PC-3 (cell line): ENCODE measurements at places on chromosomes 6 and 20. TPM values are rescaled to one million over a fixed set of nuclear protein-coding genes. Genes with fewer than 3 reads are reported as not detected.

The CD24 gene
- 117 and 125 TPM in 2 replicates for total RNA-seq

GRCh38 chr20:23008667-23009066 is 26.4 kb upstream of the SSTR4 start:
- H3K4me1 ChIP-seq = peaks cover 10% of the 10 kb centered on the region
- no peak overlapping the region for H3K4me3 ChIP-seq

DNA sequence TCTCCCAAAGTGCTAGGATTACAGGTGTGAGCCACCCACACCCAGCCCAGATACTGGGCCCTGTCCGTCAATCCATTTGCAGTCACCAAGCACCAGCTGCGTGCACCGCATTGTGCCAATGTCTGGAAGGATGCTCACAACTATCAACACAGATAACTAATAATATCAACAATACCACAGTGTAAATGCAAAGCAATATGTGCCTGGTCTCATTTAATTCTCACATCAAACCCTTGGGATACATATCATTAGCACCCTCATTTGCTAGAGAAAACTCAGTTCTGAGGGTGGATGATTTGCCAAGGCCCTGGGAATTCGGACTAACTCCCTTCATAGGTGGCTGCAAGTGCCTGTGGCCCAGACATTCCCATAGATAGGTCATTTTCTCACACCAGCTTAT is 14.5 kb downstream of the RIPOR3 start:
- H3K4me3 ChIP-seq = no peak overlapping the region
- H3K4me1 ChIP-seq = peaks cover 6% of the 10 kb centered on the region; the same call in 1 of the 2 replicates
- no peak overlapping the region for H3K27ac ChIP-seq
- no peaks in the 10 kb centered on the region for H3K27me3 ChIP-seq
- no peak for DNase-seq

- no peak overlapping the region for H3K4me3 ChIP-seq
- no peak for DNase-seq
- no peak overlapping the region for H3K27ac ChIP-seq
- H3K36me3 ChIP-seq = no peaks in the 10 kb centered on the region
These were observed 204.3 kb downstream of the TFAP2C start for GRCh38 chr20:56833427-56833826.

DNA sequence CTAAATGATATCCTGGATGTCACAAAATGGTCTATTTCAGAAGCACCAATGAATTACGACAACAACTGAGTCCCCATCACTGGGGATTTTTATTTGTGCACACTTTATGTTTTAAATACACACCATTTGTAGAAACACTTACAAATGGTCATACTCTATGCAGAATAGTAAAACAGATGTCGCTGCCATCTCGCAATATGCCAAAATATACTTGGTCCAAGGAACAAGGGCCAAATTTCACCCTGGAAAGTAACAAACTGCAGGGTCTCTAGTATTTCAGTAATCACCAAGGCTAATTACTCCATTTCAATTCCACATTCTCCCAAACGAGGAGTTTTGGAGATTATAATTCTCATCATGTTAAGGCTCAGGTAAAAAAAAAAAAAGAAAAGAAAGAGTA is 215.2 kb downstream of the LMBRD1 start:
- no peaks in the 10 kb centered on the region for H3K4me1 ChIP-seq
- H3K27me3 ChIP-seq = 0 out of 2 replicates have a peak, but pooled peaks cover 9% of the 10 kb centered on the region
- H3K4me3 ChIP-seq = no peak overlapping the region
- H3K36me3 ChIP-seq = no peaks in the 10 kb centered on the region
- H3K27ac ChIP-seq = no peak overlapping the region

DNA sequence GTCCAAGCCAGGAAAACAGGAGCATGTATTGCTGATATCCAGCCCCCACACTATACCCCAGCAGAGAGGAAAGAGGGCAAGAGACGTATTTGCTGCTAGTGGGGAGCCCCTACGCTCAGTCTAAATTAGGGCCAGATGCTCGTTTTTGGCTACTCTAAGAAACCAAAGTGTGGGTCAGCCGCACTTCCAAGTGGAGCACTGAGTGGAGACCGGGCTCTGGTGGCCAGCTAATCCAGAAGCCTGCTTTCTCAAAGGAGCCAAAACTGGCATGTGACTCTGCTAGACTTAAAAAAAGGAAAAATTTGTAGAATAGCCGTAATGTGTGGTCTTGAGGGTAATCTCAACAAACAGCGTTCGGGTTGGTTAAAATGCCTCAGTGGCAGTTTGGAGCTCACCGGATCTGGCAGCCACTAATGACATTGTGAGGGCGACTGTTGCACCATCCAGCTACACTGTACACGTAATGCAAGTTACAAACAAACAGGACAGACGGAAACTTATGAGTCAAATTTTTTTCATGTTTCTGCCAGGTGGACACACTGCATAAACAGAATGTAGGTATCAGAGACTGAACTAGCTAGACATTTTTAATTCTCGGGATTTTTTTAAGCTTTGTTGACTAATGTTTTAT is 230.9 kb downstream of the FOXC1 start:
- no peaks in the 10 kb centered on the region for H3K27me3 ChIP-seq
- peaks cover 42% of the 10 kb centered on the region for H3K4me1 ChIP-seq
- H3K4me3 ChIP-seq = peak overlapping the region; percentile 48
- peak overlapping the region; percentile 52 for H3K27ac ChIP-seq
